ENCODE measurements at places on chromosomes 13 and 19.

DNA sequence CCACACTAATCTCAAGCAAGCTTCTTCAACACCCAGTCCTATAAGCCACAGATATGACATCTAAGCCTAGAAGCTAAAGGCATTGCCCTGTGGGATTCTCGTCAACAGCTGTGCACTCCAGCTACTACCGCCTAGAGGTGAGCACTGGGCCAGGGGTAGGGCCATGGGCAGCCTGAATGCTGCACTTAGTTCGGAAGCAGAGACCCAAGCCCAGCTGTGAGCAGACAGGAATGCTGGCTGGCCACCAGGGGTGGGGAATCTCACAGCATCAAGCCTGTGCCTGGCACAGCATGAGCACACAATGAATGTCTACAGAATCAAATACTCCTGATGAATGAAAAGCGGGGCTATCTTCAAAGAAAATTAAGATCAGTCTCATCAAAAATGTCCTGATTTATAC, 167.5 kb upstream of the UBL3 start:
- DNase-seq, result no peak

GRCh38 chr13:113954046-113954835, 19.6 kb downstream of the C13orf46 start:
- no peak for DNase-seq

DNA sequence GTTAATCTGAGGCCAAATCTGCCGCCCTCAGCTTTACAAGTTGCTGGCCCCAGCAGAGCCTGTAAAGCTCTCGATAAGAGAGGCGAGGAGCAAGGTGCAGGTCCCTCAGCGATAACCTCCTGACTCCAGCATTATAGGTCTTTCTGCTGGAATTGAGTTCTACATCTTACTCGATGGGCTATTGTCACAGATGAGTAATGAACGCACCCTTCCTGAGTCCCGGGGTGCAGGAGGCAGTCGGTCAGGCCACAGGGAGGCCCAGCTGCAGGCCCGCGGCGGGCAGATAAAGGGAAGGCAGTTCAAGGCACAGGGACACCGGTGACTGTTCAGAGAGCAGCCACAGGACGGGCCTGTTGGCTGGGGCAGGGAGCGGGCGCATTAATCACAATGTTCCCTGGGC, 157.6 kb upstream of the OBI1 start:
- DNase-seq, result no peak

GRCh38 chr13:109707044-109707741, 79.2 kb downstream of the IRS2 start:
- no peak for DNase-seq

GRCh38 chr13:98921015-98921580, 56.8 kb downstream of the DOCK9 start:
- no peak for DNase-seq

DNA sequence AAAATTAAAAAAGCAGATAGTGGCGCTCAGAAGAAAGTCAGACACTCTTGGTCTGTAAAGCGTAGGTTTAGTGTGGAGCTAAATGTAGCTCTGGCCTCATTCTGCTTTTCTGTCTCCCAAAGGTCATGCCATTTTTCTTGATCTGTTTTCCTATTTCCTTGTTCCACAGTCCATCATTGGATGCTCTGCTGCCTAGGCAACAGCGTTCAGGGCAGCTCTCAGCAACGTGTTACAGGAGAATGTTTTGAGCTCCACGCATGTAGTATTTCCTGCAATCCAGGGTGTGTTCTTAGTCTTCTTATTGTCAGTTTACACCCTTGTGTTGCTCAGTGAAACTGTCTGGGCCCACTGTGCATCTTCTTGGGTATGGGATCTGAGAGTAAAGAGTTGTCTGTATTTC, 46.0 kb upstream of the PCDH8 start:
- DNase-seq, result no peak

- DNase-seq, result no peak
Measured at GRCh38 chr13:32438871-32439270, 10.9 kb upstream of the N4BP2L1 start.

DNA sequence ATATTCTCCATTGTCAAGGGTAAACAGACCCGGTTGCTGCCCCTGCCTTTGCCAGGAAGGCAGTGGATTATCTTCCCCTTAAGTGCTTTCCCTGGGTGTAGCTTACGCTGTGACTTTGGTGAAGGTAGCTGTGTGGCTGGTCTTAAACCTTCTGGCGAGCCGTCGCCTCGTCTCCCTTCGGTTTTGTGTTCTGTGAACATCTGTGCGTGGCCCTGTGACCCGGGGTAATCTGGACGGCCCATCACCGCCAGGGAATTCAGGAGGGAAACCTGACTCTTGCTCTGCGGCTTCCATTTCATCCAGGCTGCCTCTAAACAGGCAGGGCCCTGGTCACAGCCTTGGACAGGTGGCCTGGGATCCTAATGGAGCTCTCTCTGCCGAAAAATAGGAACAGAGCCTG, 78.7 kb downstream of the SHISA2 start:
- no peak for DNase-seq

DNA sequence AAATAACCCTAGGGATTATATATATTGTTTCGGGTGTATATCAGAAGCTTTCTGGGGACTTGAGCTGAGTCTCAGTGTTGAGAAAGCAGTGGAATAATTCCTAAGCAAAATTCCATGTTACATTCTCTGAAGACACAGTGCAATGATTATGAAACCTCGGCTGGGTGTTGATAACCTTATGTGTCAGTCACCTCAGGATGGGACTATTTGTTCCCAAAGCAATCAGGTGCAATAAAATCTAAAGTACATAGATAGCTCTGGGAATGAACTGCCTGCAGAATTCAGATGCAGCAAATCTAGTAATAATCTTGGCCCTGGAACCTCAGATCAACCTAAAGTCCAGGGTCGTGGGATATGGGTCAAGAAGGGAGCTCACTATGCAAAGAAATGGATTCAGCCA, 53.0 kb downstream of the EDNRB start:
- peak; percentile 9 for DNase-seq

GRCh38 chr13:23087880-23088279, 92.9 kb upstream of the SGCG start:
- peak; percentile 28 for DNase-seq

DNA sequence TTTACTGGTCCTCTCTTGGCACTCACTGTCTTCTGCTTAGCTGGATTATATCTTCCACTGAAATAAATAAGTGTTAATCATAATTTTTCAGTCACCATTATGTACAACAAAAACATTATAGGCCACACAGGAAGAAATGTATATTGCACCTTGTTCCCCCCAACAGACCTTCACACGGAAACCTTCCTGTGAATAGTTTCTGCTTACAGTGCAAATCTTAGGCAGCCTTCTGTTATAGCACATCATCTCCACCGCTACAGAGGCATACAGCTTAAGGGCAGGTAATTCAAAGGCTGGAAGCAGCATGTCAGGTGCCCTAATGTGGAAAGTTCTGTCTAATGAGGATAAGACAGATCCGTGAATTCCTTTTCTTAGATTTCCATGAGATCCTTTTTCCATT, 16.9 kb upstream of the SOHLH2 start:
- no peak for DNase-seq

DNA sequence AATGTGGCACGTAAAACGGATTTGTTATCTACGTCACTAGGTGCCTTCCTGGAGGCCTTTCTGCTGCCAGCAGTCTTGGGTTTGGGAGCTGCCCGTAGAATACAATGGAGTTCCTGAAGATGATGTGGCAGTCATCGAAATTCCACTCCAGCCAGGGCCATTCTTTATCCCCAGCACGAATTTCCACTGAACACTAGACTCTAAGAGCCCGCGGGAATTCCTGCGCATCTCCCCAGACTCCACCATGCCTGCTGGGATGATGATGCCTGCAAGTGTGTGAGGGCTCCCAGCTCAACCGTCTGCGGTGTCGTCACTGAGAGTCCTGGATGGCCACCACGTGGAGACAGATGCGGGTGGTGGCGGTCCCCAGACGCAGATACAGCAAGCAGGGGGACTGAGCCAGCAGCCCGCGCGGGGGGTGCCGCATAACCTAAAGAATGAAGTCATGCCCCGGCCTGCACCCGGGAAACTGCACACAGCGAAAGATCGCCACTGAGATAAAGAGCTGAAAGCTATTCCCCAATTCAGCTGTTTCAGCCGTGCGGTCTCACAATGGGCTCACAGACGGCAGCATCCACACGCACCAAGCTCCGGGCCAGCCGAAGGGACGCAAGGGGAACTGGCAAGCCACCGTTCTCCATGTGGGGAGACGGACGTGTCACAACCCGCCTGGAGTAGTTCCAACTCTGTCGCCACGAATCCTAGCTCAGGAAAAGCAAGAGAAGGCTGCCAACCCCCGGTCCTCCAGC, 41.1 kb downstream of the COL4A1 start:
- no peak for DNase-seq

GRCh38 chr13:85737952-85738351, 61.3 kb downstream of the SLITRK6 start:
- DNase-seq, result no peak

DNA sequence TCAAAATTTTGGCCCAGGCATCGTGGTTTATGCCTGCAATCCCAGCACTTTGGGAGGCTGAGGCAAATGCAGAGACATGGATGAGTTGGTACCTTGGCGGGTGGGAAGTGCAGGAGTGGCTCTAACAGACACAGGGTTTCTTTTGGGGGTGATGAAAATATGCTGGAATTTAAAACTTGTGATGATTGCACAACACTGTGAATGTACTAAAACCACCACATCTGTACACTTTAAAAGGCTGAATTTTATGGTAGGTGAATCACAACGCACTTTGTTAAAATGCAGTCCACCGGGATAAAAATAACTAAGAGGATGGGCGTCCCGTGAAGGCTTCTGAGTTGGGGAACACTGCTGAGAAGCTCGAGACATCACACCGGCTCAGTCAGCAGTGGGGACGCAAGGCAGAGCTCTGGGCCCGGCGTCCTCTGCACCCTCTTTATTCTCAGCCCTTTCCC, 47.1 kb downstream of the MLLT1 start:
- peak; percentile 6 for DNase-seq

DNA sequence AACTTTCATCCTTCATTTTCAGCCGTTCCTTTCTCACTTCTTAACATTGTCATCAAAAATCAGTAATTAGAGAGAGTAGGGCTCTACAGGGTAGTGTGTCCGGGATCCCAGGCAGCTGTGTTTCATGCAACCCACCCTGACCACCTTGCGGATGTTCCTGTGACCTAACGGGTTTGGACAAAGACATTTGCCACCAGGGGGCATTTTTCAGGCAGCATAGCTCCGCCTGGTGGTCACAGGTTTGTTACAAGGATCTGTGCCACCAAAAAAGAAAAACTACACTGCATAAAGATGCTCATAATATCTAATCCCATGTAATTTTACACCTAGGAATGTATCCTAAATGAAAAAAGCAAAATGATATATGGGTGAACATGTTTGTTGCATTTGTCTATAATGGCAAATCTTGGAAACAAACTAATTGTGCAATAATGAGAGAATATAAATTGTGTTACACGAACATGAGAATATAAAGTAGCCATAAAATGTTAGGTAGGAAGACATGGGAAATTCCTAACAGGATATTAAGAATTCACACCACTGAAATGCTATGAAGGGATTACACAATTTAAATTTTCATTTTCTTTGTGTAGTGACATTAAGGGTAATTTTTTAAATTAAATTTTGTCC, 123.0 kb downstream of the SLC7A1 start:
- DNase-seq, result peak; percentile 54

DNA sequence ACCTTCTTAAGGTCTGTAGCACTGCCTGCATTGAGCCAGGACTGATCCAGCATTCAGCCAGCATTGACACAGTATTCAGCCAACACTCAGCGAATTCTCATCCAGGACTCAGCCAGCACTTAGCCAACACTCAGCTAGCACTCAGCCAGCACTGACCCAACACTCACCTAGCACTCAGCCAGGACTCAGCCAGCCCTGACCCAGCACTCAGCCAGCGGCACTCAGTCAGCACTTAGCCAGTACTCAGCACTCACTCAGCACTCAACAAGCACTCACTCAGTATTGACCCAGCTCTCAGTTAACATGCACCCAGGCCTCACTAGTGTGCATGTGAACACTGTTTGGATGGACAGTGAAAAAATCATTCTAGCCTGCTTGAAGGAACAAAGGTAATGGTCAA, 55.0 kb downstream of the TSHZ3 start:
- no peak for DNase-seq

- peak; percentile 20 for DNase-seq
Measured at GRCh38 chr19:13689085-13689484, 75.2 kb upstream of the MRI1 start.

GRCh38 chr13:42396901-42397655, 125.1 kb downstream of the AKAP11 start:
- DNase-seq, result no peak

- DNase-seq, result peak; percentile 96
Measured at GRCh38 chr19:3968556-3969434, 2.1 kb downstream of the DAPK3 start.

DNA sequence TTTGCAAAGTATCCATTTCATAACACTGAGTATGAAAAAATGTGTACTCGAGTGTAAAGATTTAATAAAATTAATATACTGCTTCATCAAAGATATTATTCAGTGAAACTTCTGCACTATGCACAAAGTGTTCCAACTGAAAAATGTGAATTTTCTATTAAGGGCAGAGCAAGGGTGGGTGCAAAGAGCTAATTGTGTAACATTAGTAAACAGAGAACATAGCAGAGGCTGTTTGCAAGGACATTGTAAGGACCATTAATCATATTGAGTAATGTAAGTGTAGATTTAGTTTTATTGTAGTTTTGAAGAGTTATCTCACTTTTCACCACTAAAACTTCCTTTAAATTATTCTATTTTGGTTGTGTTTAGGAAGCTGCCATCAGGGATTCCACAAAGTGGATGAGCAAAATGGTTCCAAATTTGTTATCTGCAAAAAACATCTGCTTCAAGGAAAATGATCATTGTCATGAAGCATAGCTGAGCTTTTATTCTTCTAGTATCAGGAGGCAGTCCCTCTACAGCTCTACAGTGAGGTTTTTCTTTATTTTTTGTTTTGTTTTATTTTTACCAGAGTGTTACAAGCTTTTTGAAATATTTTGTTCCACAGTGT, 1375.4 kb downstream of the SLITRK1 start:
- DNase-seq, result peak; percentile 3

DNA sequence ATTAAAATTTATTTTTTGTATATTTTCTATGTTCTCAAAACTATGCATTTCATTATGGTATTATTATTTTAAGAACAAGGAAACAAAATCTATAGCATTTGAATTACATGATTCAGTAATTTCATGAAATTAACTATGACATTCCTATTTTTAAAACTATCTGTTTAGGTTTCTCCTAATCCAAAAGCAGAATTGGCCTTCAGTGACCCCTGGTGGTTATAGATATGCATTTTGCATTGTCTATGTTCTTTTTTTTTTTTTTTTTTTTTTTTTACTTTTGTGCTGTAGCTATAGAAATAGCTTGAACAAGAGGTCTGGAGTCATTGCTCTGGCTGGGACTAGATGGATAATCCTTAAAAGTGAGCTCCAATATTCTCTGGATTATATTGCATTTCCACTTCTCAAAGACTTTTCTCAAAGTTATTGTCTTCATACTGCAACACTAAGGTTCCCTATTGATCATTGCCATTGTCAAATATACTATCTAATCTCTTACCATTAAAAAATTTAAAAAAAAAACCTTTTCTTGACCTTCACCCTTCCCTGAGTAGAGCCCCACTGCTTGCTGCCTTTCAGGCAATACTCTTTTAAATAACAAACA, 15.9 kb upstream of the DNAJC3 start:
- DNase-seq, result no peak

All from HuH-7.5 (cell line).